ENCODE measurements at places on chromosomes 5 and 9.

DNA sequence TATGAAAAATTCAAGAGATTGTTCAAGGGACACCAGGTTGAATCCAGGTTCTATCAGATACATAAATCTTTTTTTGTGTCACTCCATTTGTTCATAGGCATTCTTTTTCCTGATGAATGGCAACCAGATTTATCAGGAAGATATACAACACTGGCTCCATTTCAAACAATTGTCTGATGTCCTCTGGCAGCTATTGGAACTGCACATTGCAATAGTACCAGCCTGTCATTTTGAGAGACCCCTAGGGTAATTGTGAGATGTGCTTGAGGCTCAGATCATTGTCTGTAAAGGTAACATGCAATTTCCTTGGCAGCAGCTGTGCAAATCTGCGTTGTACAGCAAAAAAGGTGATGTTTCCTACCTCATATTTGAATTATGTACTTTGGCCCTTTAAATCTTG lies 25.9 kb downstream of the KCTD16 start:
- DNase-seq = no peak

DNA sequence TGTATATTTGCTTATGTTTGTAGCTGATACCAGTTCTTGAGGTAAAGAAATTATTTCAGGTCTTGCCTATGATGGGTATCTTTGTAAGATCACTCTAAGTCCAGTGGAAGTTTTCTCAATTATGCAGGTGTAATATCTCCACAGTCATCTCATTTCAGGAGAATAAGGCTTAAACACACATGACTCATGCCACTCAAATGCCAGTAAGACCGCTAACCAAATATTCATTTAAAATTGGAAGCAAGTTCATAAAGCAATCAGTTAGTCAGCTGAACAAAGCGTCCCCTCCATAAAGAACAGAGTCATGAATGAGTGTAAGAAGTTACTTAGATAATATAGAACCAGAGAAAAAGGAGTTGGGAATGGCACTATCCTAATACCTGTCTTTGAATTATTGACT lies 248.7 kb downstream of the LURAP1L start:
- no peak for DNase-seq

DNA sequence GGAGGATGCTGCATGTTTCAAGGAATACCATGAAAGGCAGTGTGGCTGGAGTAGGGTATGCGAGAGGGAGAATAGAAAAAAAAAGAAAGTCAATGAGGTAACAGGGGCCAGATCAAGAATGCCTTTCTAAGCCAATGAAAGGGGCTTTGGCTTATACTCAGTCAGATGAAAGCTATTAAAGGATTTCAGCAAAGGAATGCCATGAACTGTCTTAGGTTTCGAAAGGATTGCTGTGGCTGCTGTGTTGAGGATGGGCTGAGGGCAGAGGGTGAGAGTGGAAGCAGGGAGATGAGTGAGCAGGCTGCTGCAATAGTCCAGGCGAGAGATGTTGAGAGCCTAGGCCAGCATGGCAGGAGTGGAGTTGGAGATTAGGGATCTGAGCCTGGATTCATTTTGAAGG lies 135.4 kb upstream of the CKMT2 start:
- no peak for DNase-seq

DNA sequence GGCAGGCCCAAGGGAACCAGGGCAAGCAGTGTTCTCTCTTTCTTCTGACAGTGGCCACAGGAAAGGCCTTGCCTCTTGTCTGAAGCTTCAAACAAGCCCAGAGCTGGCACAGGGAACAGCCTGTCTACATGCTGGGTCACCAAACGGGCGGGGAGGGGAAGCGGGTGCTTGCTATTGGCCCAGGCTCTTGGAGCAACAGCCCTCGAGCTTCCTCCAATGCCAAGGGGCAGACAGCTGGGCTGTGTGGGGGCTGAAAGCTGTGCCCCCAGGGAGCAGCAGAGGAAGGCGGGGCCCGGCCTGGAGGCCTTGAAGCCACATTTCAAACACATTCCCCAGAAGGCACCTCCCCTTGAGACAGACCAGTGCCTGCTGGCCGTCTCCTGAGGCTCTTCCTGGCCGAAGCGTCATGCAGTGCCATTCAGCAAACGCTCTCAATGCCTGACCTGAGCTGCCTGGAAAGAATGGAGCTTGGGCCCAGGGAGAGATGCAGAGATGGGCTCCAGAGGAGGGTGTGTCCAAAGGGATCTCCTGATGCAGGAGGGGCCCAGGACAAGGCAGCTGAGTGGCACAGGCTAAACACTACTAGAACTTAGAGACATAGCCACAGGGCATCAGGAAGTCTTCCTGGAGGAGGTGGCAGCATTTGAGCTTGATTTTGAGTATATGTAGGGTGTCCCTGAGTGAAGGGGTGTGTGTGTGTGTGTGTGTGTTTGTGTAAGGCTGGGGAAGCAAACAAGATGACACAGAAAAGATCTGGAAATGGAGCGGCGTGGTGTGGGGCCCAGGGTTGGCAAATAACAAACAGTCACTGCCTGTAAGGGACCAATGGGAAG lies 2.5 kb downstream of the FIBCD1 start:
- no peak for DNase-seq

DNA sequence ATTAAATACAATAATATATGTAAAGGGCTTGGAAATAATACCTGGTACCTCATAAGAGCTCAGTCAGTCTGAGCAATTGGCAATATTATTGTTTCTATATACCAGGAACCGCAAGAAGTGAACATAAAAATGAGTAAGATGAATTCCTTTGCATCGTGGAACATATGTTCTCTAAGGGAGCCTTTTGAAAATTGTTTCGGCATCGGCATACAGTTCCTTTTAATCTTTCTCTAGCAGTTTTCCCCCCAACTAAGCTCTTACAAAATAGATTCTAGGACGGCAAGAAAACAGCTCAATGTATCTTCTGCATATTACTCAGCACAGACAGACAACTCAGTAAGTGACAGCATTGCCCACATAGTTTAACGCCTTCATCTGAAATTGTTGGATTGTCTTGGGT lies 426.6 kb upstream of the WWC1 start:
- no peak for DNase-seq

- DNase-seq = no peak
Observed at GRCh38 chr9:123358181-123358905, 2.3 kb downstream of the CRB2 start.

GRCh38 chr5:56350011-56350596 lies 117.0 kb upstream of the ANKRD55 start:
- DNase-seq = no peak

- no peak for DNase-seq
Observed at GRCh38 chr9:29800821-29801220, 2227.5 kb upstream of the C9orf72 start.

- DNase-seq = no peak
Observed at GRCh38 chr5:102749416-102750030, 5.6 kb upstream of the PAM start.

- peak; percentile 3 for DNase-seq
Observed at GRCh38 chr5:14801792-14802191, 69.8 kb downstream of the ANKH start.

DNA sequence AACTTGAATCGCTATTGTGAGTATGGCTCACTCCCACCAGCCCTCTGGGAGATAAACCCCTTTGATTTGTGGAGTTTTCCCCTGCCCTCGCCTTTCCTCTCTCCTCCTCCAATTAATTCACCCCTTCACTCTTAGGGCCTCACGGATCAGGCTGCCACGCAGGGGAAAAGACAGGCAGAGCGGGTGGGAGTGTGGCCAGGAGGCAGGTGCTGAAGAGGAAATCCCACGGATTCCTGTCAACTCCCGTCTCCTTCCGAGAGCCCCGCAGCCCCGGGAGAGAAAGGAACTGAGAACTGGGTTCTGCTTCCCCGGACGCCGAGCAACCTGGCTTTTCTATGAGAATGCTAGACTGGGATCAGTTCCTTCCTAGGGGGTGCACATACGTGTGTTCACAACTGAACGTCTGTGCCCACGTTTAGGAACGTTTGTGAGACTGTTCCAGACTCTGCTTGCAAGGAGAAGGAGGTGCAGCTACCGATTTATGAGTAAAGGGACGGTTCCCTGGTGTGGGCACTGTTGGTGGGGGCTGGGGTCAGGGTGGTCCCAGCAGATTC lies 314.5 kb upstream of the TLE4 start:
- no peak for DNase-seq

Data from stimulated activated naive CD4-positive, alpha-beta T cell (primary cell).